Endothelial cell (in vitro differentiated cells): ENCODE measurements at places on chromosomes 13 and 19. TPM values are rescaled to one million over a fixed set of nuclear protein-coding genes. Genes with fewer than 3 reads are reported as not detected.

ZGLP1 gene
- total RNA-seq, result 8.2 TPM

TMEM259 gene
- total RNA-seq, result 182 TPM

PSG2 gene
- not detected for total RNA-seq

DNA sequence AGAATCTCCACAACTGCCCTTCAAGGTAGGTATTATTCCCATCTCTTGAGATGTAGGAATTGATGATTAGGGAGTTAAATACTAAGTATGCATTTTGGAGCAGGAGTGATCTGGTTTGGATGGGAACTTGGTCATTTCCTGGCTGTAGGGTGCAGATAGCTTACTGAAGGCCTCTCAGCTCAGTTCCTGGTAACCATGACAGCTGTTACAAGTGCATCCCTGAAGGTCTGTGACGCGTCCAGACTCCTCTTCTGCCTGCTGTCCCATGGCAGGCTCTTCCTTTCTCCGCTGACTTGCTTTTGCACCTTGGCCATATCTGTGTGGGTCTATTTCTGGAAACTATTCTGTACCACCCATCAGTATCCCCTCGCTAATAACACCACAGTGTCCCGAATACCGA is 387.8 kb downstream of the ZNF536 start:
- H3K4me1 ChIP-seq, result no peaks in the 10 kb centered on the region
- H3K27me3 ChIP-seq, result peaks cover 3% of the 10 kb centered on the region
- H3K4me3 ChIP-seq, result no peak overlapping the region
- no peak overlapping the region for H3K27ac ChIP-seq
- no peak for DNase-seq

DNA sequence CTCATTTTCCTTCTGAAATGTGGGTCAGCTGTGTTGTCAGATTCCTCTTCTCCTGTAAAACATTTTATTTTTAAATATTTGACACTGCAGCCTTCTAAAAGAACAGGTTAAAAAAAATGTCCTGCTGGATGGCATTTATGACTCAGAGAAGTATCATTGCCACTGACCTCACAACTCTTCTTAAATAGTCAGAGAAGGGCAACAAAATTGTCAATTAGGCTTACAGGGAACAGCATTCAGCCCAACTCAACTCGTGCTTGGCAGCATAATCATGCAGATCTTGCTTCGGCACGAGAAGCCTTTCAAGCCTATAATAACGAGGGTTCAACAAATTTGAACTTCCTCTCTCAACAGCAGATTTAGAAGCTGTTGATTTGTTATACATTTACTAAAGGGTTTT is 296.7 kb upstream of the DACH1 start:
- DNase-seq, result no peak
- H3K4me3 ChIP-seq, result no peak overlapping the region
- H3K27me3 ChIP-seq, result no peaks in the 10 kb centered on the region
- H3K4me1 ChIP-seq, result peaks cover 19% of the 10 kb centered on the region
